Small intestine (tissue), 16 donors: ENCODE measurements at places on chromosomes 5 and 9. TPM values are rescaled to one million over a fixed set of nuclear protein-coding genes. Genes with fewer than 3 reads are reported as not detected.

The SOX30 gene
- 0.96 TPM for polyA plus RNA-seq

The JADE2 gene
- 8.4 TPM for polyA plus RNA-seq

DNA sequence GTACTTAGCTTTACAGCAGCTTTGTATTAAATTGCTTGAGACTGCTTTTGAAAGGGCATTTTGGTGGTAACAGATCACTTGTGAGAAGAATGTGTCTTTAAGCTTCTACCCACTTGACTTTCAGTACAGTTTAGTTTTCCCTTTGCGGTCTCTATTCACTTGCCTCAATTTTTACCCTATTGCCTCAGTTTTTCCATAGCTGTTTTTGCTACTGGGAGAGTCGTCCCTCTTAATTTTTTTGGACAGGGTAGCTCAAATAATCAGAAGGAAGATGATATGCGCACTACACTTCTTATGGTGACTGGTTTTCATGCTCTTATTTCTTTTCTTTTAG lies 18.8 kb downstream of the UGCG start:
- no peak for DNase-seq

The ZNF883 gene
- 0.67 TPM for polyA plus RNA-seq

The CACNA1B gene
- 0.18 TPM for polyA plus RNA-seq

The ACTBL2 gene
- not detected for polyA plus RNA-seq

The GPR21 gene
- polyA plus RNA-seq = not detected

- peak; percentile 70 for DNase-seq
Observed at GRCh38 chr9:121686930-121687541, 35.6 kb downstream of the DAB2IP start.

The TNFSF8 gene
- polyA plus RNA-seq = 1.2 TPM

DNA sequence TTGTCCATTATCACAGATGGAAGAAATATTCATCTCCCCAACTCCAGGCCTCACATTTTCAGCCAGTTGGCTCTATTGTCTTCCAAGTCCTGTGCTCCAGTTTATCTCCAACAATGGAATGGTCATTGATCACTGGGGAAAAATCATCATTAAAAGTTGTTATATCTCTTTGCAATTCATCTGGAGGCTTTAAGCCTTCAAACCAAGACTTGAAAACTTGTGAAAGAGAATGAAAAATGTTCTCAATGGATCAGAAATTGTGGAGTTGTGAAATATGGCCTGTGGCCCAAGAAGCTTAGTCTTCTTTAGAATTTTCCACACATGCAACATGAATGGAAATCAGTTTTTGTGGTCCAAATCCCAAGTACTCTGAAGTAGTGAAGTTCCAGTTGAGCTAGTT lies 569.6 kb downstream of the EBF1 start:
- no peak for DNase-seq

DNA sequence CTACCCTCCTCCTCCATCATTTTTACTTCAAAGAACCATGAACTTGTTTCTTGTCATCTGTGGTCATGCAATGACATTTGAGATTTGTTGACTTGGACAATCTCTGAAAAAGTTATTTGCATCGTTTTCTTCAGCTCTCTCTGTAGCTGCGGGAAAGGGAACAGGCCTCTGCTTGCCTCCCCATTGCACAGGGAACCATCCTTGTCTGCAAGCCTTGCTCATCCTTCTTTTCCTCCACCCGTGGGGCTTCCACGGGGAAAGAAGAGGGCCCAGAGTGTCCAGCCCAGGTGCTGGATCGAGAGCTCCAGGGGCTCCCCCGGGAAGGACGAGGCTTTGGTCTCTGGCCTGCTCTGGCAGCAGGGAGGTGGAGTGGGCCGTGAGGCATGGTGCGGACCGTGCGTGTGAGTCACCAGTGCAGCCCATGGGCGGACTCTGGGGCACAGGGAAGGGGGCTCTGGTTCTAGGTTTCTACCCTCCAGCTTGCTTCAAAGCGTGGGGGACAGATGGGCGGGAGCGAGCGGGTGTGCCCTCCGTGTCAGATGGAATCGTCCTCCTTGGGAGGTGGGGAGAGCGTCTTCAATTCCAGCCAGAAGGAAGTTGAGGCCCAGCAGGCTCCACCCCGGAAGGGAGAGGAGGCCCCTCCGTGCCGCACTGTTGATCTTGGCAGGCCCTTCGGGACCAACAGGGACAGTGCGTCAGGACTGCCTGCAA lies 6.0 kb upstream of the IRX4 start:
- DNase-seq = no peak

- no peak for DNase-seq
Observed at GRCh38 chr5:146622391-146622790, 106.4 kb upstream of the GPR151 start.

DNA sequence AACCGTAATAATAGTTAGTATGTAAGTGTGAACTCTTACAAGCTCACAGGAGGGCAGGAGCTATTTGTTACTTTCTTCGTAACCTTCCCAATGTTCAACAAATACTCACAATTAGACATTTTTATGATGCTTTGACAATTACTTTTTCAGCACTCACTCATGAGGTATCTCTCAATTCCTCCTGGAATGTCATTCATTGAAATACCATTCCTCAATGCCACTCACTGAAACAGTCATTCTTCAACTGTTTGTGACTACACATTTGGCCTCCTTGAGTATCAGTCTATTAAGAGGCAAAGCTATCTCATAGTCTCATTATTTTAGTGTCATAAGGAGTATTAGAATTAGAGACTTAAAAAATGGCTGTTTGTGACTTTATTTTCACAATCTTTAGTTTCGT lies 734.1 kb upstream of the DMAC1 start:
- DNase-seq = no peak

DNA sequence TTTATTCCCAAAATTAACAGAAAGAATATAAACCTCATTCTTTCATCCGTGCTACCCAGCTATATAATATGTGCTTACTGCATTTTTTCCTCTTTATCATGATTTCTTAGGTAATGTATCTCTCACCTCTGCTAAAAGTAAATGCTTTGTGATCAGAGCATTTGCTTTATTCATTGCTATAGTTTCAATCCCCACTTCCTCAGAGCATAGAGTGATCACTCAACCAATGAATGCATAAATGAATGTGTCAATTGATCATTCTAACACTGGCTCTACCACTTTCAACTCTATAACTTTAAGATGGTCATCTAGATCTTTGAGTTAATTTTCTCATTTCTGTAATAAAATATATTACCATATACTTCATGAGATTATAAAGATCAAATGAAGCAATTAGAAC lies 719.2 kb downstream of the CETN3 start:
- no peak for DNase-seq

The UBTD2 gene
- polyA plus RNA-seq = 25.7 TPM
